ENCODE measurements at places on chromosomes 6 and 20. TPM values are rescaled to one million over a fixed set of nuclear protein-coding genes. Genes with fewer than 3 reads are reported as not detected.

DNA sequence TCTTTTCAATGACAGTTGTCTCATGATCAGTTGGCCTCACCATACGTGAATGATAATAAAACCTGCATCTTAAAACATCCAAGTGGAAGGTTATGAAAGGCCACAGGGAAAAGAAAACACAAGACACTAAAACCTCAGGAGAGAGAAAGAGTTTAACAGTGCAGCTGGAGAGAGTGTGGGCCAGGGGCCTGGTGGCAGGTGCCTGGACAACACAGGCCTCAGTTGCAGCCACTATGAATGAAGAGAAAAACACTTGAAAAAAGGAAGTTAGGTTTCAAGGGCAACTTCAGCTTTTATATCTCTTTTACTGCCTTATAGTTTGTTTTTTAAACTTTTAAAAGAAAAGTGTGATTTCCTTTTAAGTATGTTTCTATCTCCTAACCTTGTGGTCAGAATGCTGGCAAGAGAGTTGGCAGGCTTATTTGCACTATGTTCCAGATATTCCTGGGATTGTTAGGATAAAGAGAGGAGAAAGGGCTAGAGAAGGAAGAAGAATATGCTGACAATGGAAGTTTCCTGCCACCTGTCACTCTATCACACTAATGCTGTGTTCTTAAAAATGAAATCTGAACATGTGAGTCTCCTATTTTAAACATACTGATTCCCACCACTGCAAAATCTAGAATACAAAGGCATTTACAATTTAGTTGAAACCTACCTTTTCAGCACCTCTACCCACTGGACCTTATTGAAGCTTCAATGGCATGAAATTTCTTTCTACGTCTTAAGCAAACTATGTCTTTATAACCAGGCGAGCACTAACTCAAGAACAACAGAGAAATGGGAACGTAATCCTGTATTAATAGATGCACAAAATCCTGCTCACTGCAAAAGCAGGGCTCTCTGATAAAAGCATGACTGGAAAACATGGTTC lies 222.4 kb downstream of the CD83 start:
- no peak for DNase-seq

- DNase-seq, result no peak
Observed at GRCh38 chr6:127945434-127946097, 44.7 kb upstream of the THEMIS start.

DNA sequence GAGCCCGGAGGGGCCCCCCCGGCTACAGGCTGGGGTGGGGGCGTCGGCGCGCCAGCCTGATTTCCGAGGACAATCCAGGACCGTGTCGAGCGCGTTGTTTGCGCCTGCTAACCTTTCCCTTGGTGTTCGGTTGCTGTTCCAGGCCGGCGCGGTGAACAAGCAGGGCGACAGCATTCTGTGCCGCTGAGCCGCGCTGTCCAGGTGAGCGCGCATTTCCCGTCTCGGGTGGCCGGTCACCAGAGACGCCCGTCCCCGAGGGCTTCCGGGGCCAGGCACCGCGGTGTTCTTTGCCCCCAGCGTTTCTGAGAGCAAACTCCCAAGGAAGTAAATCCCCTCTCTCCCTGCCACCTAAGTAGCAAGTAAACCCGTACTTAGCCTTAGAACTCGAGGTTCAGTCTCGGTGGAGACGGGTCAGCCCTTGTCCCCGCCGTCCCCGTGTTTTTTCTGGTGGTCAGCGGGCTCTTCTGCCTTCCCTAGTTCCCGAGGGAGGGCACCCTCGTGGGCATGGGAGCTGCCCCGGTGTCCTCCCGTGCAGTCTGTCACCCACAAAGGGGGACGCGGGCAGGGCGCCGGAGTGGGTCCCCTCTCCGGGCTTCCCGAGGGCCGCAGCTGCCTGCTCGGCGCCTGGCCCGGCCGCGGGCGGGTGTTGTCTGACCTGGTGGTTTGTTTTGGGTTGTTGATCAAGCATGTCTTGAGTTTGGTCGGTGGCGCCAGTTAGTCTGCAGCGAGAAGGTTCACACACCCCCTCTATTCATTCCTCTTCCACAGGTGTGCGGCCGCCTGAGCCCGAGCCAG lies 1.5 kb downstream of the ID4 start:
- peak; percentile 54 for DNase-seq

GRCh38 chr20:47682028-47682783 lies 103.1 kb downstream of the SULF2 start:
- no peak for DNase-seq

- DNase-seq, result no peak
Observed at GRCh38 chr6:80872951-80873308, 766.5 kb downstream of the BCKDHB start.

DNA sequence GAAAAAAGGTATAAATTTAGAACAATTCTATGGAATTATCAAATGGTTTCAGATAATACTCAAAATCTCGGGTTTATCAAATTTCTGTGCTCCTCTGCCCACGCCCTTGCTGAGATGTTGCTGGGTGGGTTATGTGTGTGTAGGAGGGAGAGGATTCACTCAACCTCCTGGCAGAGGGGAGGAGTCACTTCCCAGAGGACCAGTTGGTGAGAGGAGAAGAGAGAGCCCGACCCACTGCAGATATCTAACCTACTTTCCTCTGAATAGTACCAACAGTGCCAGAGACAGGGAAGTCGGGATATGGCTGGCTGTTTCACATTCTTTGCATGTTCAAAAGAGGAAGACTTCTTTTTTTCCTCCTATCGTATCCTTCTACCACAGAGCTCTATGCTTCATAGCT lies 187.1 kb upstream of the MAN1A1 start:
- no peak for DNase-seq

GRCh38 chr20:32632461-32633354 lies 41.0 kb downstream of the C20orf203 start:
- no peak for DNase-seq

- no peak for DNase-seq
Observed at GRCh38 chr6:150586850-150587359, 12.8 kb upstream of the PLEKHG1 start.

GRCh38 chr6:169415179-169415578 lies 161.5 kb upstream of the THBS2 start:
- no peak for DNase-seq

DNA sequence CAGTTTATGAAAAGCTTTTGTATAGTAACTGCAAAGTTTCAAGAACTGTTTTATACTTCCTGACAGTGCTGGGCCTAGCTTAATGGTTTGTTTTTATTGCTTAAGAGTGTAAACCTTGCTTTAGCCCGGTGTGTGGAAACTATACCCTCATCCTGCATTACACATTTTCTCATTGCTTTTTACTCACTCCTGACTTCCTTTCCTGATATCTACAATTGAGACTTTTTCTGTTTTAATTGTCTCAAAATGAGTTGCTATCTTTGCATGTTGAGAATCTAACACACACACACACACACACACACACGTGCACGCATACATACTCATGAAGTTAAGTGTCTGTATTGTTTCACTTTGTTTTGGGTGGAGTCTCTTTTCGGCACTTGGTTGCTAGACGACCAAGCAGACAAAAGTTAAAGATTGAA lies 16.7 kb downstream of the BMP2 start:
- DNase-seq, result no peak

DNA sequence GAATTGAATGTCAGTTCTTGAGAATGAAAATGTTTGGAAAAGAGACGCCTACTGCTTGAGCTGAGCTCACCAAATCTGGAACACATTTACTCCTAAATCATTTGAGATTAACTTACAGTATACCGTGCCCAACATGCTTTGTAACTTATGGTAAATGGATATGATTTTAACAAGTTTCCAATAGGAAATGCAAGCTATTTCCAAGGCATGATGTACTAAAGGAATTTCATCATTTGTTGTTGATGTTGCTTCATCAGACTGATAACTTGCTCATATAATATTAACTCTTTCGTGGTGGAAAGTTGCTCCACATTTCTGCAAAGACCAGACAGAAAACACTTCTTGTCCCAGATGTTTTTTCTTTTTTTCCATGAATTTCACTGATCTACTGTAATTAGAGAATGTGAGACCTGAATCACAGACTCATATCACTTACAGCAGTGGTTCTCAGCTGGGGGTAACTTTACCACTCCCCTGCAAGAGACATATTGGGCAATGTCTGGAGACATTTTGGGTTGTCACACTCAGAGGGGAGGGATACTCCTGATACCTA lies 116.6 kb upstream of the TRAF3IP2 start:
- DNase-seq, result no peak

- no peak for DNase-seq
Observed at GRCh38 chr6:124984668-124985338, 22.6 kb downstream of the RNF217 start.

DNA sequence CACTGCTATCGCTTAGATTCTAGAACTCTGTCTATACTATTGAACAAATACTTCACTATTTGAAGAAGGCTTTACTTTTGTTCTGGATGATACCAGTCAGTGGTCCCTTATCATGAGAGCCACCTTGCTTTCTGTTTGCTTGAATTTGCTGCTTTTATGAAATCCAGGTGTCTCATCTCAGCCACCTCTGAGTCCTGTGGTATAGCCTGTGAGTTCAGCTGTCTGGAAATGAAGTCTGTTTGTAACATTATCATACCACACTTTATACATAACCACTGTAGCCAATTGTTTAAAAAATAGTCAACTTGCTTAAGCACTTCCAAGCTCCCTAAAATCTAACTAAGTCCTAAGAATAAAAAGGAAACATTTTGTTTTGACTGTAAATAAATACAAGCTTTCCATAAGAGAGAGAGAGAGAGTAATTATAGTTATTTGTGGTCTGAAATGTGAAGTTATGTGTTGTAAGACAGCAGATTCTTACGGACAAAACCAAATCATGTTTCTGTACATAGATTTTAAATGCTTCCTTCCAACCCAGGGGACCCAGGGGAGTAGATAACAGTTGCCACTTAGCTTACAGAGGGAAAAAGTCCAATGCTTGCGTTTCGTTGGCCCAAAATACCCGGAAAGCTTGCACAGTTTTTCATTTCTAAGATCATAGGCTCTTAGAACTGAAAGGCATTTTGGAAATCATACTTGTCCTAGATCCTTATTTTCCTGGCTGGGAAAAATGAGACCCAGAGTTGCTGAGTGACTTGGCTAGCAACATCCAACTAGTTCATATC lies 1107.8 kb upstream of the FLRT3 start:
- DNase-seq, result no peak

DNA sequence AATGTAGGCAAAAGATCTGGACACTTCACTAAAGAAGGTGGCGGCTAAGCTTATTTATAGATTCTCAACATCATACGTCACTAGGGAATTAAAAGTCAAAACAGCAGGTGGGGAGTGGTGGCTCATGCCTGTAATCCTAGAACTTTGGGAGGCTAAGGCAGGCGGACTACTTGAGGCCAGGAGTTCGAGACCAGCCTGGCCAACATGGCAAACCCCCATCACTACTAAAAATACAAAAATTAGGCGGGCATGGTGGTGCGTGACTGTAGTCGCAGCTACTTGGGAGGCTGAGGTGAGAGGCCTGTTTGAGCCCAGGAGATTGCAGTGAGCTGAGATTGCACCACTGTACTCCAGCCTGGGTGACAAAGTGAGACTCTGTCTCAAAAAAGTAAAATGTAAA lies 74.6 kb downstream of the GPX5 start:
- no peak for DNase-seq

GRCh38 chr20:19274412-19275015 lies 62.1 kb downstream of the SLC24A3 start:
- peak; percentile 72 for DNase-seq

DNA sequence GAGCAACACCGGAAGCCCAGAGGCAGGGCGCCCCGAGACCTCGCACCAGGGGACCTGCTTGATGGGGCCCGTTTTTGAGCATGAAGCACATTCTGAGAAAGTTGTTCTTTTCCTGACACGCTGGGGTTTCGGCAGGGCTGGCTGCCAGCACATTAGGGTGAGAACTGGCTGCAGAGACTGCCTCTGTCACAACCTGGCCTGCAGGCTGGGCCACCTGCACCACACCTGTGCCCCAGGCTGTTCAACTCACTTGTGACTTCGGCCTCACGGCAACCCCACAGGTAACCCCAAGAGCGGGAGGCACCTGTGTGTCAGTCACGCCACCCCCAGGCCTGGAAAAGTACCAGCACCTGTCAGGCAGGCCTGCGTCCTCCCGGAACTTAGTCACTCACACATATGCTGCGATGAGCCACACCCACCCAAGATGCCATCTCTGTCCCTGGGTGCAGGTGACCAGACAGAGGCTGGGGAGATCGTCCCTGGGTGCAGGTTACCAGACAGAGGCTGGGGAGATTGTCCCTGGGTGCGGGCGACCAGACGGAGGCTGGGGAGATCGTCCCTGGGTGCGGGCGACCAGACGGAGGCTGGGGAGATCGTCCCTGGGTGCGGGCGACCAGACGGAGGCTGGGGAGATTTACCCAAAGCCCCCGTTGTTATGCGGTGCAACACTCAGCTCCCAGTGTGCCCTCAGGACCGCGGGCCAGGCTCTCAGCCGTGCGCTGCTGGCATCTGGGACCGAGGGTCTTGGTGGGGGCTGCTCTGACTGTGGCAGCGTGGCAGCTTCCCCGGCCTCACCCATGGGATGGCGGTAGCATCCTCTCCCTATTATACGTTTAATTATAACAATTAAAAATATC lies 82.5 kb upstream of the BHLHE23 start:
- DNase-seq, result no peak

DNA sequence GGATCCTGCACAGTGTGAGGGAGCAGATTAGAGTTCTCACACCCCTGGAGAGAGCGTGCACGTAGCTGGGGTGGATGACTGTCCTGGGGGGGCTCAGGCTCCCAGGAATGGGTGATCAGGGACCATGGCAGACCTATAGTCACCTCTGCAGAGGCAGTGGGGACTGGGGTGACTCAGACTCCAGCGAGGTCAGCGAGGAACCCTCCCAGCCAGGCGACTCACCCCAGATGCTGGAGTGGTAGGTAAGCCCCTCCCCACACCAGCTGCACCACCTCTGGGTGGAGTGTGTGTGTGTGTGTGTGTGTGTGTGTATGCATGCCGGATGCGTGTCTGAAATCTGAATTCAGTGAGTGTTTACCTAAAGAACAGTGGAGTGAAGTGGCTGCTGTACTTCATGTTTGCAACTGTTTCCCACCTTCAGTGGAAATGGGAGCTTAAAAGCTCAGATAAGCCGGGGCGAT lies 17.4 kb upstream of the GTSF1L start:
- no peak for DNase-seq

- DNase-seq, result no peak
Observed at GRCh38 chr20:59647271-59647670, 42.9 kb downstream of the PHACTR3 start.

DNA sequence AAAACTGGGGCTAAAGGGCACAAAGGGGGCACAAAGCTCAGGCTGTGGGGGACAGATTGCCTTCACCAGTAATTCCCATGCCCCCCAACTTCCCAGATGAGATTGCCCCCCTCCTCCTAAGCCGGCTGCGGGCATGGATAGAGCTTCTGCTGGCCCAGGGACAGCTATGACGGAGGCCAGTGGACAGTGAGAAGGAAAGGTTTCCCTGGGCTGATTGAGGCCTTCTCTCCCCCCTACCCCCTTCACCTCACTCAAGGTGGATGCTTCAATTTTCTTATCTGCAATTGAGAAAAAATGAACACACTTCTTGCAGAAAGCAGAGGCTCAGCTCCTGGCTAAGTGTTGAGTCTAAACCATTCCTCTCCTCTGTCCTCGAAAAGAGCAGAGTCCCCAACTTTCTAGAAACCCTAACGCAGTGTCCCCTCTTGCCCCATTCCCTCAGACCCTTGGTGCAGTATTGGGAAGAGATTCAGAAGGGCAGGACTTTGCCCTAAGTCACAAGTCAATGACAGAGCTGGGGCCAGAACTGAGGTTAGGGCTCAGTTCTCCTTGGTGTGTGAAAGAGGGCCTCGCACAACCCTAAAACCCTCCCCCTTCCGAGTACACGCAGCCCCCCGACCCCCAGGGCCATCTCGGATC lies 808 bp downstream of the SDC4 start:
- DNase-seq, result no peak

The CTNNBL1 gene
- 50.0 TPM for polyA plus RNA-seq

The OXT gene
- 0.69 TPM for polyA plus RNA-seq

The BTN1A1 gene
- 0.16 TPM for polyA plus RNA-seq

The LAMA2 gene
- polyA plus RNA-seq, result 32.8 TPM

Data from right renal pelvis (tissue), 4 donors.